ENCODE measurements at places on chromosomes 3 and 15. TPM values are rescaled to one million over a fixed set of nuclear protein-coding genes. Genes with fewer than 3 reads are reported as not detected.

GRCh38 chr3:40593351-40593750 is 68.6 kb downstream of the ZNF621 start:
- DNase-seq, result no peak

GRCh38 chr15:85976986-85977385 is 102.7 kb upstream of the AGBL1 start:
- no peak for DNase-seq

DNA sequence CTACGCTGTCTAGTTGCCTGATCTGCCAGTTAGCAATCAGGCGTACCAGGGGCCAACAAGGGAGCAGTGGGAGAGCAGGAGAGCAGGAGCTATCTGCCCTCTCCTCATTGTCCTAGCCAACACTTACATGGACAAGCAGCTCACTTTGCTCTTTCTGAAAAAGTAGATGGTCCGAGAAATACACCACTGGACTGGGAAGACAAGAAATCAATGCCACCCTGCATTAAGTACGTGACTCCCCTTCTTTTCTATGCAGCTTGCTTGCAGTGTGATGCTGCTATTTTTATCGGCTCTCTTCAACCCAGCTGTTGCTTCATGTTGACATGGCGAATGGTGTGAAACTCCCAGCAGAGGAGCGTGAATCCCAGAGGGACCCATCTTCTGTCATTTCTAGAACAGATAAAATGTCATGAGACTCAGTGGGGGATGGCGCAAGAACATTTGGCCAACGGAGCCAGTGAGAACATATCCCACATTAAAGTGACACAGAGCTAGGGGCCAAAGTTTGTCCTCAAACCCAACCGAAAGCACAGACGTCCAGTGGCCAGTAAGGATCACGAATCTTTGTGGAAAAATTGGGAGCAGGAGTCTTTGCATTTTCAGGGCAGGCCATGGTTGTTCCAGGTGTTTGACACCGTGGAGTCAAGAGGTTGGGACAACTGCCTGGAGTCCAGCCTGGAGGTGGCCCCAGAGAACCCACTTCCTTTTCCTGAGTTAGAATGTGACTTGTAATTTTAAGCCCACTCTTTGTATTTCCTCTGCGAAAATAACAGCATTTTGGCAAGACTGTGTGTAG is 53.7 kb upstream of the MEF2A start:
- no peak for DNase-seq

DNA sequence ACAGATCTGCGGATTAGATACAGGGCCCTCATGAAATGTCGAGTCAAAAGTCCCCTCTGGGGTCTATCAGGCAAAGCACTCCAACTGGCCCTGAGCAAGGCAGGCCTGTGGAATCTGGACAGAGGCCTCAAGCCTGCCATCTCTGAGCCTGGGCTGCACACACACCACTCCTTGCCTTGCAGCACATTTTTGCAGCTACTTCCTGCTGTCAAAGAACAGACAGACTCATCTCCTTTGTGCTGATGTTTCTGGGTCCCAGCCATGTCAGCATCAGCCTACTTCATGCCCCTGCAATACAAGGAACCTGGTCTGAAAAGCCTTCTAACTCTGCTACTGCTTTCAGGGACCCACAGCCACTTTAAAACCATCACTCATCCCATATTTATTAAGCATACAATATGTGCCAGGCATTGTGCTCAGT is 60.6 kb upstream of the IL12A start:
- DNase-seq, result no peak

DNA sequence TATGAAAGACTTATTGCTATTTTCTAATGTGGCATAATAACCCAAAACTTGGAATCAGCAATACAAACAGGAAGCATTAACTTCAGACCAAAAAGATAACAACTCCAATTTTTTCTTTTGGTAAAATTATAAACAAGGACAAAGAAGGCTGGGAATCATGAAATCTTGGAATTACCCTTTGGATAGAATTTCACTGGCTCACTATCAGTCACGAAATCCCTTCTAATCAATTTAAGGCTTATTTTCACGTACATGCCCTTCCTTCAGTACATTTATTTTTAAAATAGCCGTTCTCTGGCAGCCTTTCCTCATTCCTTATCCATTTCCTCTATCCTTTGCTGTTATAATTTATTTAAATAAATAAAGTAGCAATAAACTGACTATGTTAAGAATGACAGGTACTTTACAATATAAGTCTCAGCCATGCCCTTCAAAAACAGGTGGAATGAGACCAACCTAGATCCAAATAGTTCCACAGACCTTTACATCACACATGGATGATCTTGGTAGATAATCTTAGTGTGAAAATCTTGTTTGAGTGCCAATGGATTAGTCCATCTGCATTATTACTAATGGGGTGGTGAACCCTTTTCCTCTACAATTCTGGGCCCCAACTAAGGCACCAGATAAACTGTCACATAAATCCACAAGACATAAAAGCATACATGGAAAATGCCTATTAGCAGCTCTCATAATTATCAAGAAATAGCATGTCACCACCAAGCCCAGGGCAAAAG is 38.9 kb downstream of the ABI3BP start:
- DNase-seq, result no peak

GRCh38 chr3:151316267-151316991 is at the start of gene GPR87:
Gene GPR87, minus strand, starts transcription at chr3:151316820. Its CDS starts 16,720 bp downstream, at chr3:151300100.
- DNase-seq, result no peak

- no peak for DNase-seq
These were observed 40.5 kb downstream of the IL5RA start for GRCh38 chr3:3069723-3070122.

Gene AMOTL2
- total RNA-seq, result 0.87 TPM

DNA sequence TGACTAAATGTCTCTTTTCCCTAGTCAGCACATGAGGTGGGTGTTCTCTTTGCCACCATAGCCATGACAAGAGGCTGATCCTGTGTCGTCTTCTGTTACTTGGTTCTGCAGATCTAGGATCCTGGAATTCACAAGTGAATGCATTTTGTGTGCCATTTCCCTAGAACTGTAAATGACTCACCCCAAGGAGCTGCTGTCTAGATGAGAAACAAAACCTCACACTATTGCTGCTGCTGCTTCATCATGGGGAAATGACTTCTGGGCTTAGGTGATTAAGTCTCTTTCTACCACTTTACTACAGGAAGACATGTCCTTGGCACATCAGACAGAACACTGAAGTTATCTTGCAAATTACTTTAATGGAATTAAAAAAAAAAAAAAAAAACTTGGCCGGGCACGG is 54.9 kb downstream of the SLCO3A1 start:
- DNase-seq, result no peak

DNA sequence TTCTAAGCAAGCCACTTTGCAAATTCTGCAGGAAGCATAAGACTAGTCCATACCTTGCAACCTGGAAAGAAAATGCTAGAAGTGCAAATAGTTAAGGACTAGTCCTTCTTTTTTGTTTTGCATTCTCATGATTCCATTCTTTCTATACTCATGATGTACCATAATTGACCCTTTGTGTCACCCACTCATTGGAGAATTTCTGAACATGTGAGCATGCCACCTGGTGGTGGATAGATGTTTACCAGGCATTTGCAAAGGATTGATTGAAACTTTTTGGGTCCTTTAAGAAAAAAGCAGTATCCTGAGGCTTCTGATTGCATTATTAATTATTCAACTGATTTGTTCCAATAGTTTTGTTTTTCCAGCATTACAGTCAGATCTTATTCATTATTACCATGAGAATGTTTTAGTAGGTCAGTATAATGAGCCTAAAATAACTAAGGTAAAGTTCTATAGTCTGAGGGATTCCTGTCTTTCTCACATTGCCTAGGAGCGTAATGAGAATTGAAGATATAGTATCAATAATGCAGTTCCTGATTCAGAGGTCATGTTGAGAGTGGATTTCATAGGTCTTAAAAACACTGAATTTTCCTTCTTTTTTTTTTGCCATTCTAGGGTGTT is 20.2 kb upstream of the DIPK2A start:
- DNase-seq, result peak; percentile 5

Gene CILP
- total RNA-seq, result 0.08 TPM

Data from activated T-cell treated with anti-CD3 and anti-CD28 coated beads, Interleukin-2, amount 50 U/mL, for 4 hours (primary cell).